ENCODE measurements at places on chromosomes 13 and 19.

DNA sequence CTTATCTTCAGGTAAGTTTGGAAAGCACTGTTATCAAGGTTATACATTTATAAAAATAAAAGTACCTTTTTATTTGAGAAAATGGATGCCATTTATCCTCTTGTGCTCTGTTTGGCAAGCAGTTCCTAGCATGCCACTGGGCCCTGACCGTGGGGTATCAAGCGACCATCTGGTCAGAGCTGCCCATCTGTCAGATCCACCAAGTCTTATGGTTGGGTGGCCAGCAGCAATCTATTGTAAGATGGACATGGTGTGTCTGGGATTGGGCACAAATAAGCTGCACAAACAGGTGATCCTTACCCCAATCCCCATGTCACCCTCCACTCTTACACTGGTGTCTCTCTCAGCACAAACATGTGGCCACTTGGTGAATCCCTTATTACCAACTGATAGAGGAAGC lies 178.5 kb downstream of the DLEU7 start:
- DNase-seq: peak; percentile 40

GRCh38 chr13:45092663-45093062 lies 27.6 kb upstream of the GTF2F2 start:
- no peak for DNase-seq

- no peak for DNase-seq
Measured at GRCh38 chr13:41231025-41231677, 32.2 kb downstream of the MTRF1 start.

DNA sequence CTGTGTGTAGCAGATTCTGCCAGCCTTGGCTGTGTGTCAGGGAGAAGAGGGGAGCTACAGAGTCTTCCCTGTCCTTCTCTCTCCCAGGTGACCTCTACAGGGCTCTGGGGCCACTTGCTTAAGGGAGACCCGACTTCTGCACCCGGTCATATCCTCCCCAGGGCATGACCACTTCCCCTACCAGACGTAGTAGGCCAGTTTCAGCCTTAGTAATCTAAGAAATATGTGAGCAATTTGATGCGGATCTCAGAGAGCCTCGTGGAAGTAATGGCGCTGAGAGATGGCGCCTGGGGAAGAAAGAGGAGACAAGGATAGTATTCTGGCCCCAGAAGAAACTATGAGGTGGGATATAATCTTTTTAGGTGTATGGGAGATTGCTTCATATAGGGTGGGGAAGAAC lies 41.9 kb downstream of the NFIX start:
- no peak for DNase-seq

GRCh38 chr13:19665427-19665859 lies 32.0 kb downstream of the MPHOSPH8 start:
- DNase-seq: peak; percentile 80

DNA sequence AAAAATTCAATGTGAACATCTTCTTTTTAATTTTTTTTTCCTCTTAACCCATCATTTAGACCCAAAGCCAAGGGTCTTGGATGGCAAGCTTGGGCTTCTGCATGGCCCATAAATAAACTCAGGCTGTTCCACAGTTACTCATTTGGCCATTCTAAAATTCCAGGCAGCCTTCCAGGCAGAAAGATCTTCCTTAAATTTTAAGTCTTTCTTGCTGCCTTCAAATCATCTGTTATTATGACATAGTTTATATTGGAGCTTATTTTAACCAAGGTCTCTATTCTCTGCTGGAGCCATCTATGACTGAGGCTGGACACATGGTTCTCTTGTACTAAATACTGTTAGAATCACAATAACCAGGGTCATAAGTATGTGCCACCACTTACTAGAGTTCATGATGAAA lies 317.3 kb upstream of the MAB21L1 start:
- no peak for DNase-seq

GRCh38 chr19:15114153-15114540 lies 6.9 kb downstream of the SYDE1 start:
- no peak for DNase-seq

GRCh38 chr13:112833551-112834257 lies 135.3 kb upstream of the MCF2L start:
- DNase-seq: no peak

- DNase-seq: no peak
Measured at GRCh38 chr13:93784191-93784590, 557.6 kb downstream of the GPC6 start.

DNA sequence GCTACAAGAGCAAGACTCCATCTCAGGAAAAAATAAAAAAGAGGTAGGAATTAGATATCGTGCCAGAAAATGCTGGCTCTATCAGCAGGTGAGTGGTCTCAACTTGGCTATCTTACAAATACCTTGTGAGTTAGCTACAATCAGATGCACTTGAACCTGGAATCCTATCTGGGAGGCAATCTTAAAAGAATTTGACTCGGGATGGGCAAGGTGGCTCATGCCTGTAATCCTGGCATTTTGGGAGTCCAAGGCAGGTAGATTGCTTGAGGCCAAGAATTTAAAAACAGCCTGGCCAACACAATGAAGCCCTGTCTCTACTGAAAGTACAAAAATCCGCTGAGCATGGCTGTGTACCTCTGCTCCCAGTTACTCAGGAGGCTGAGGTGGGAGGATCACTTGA lies 29.4 kb downstream of the NLRP2 start:
- DNase-seq: no peak

DNA sequence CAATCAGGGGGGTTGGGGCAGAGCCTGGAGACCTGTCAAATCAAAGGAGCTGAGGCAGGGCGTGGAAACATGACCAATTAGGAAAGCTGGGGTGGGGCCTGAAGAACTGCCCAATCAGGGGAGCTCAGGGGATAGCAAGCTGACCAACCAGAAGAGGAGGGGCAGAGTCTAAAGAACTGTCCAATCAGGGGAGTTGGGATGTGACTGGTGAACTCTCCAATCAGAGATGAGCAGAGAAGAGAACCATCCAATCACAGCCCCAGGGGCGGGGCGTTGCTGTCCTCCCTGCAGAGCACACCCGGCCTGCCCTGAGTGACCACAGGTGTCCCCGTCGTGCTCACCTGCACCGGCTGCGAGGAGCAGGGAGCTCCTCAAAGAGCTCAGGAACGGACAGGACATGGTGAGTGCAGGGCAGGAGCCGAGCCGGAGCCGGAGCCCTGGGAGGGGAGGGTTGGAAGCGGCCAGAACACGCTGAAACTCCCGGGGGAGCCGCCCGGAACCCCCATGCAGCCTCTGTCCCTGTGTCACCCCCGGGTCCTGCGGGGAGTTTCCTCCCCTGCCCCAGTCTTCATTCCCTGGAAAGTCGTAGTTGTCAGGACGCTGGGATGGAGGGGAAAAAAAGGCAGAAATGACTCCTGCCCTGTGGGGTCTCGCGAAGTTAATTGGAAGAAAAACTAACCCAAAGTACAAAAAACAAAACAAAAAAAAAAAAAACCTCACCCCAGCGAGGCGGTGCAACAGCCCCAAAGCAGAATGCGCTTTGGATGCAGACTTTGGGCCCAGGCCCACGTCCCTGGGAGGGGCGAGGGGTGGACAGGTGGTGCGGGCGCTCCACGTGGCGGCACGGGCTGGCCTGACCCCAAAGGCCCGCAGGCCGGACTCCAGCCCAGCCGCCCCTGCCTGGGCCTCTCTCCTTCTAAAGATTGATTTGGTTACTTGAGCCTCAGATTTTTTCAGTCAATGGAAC lies at the start of gene ZNF556:
Gene ZNF556 (plus strand): TSS at position 311 of the 967 bp plus-strand sequence. CDS start 87 bp downstream, at position 398.
- DNase-seq: peak; percentile 53

- no peak for DNase-seq
Measured at GRCh38 chr13:27523346-27524073, 73.1 kb upstream of the MTIF3 start.

DNA sequence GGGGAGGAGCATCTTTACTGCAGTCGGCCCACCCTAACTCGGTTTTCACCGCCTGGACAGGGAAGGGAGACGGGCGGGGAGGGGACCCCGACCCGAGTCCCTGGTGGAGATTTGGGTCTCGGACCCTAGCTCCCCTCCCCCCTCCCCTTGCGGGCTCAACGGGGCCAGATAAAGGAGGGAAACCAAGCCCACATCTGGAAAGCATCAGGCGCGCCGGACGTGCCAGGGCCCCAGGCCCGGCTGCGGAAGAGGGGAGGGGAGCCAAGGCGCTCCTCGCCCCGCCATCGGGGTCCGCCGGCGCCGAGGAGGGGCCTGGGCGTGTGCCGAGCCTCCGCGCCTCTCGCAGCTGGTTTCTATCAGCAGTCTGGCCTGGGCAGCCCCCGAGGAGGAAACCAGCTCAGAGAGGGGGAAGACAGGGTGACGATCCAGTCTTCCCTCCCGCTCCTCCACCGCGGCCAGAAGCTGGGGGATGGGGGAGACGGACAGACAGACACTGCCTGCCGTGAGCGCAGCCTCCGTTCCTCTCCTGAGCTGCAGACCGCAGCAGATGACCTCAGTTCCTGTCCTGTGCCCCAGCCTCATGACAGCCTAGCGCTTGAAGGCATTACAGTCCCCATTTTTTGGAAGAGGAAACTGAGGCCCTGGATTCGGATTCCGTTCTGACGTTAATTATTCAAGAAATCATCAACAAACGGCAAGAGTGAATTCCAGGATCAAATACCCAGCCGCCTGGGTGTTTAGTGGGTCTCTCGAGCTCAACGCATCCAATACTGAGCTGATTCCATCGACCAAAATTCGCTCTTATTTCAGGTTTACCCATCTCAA lies 3.6 kb upstream of the GNG8 start:
- DNase-seq: no peak

- DNase-seq: peak; percentile 16
Measured at GRCh38 chr13:53201454-53202225, 173.0 kb downstream of the OLFM4 start.

GRCh38 chr13:90552702-90553101 lies 794.8 kb upstream of the MIR17HG start:
- DNase-seq: no peak

DNA sequence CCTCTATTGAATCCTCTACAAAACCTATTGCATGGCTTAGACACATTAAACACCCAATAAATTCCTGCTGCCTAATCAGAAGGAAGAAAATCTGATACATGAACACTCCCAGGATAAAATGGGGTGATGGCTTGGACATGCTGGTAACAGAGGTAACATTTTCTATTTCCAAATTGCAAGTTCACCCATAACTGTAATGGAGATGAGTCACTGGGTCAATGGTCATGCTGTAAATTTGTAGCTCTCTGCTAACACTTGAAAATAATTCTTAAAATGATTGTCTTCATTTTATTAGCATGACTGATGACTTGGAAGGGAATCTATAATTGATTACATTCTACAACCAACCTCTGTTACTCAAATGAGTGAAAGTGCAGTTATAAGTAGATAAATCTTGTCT lies 434.1 kb downstream of the FGF14 start:
- DNase-seq: no peak

- no peak for DNase-seq
Measured at GRCh38 chr13:22090106-22090505, 419.2 kb downstream of the FGF9 start.

GRCh38 chr19:956766-957440 lies 27.2 kb upstream of the WDR18 start:
- DNase-seq: no peak

- no peak for DNase-seq
Measured at GRCh38 chr19:11457831-11458230, 22.4 kb downstream of the PRKCSH start.

- no peak for DNase-seq
Measured at GRCh38 chr13:51910508-51910907, 48.7 kb downstream of the CCDC70 start.

- no peak for DNase-seq
Measured at GRCh38 chr13:99347911-99348451, 40.8 kb upstream of the GPR183 start.

DNA sequence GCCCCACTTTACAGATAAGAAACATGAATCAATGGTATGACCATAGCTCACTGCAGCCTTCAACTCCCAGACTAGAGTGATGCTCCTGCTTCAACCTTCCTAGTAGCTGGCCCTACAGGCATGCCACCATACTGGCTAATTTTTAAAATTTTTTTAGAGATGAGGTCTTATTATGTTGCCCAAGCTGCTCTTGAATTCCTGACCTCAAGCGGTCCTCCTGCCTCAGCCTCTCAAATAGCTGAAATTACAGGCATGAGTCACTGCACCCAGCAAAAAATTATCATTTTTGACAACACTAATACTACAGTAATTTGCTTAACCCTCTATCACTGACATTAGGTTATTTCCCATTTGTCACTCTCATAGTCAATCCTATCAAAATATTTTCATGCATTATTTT lies 14.7 kb downstream of the CAB39L start:
- no peak for DNase-seq

- no peak for DNase-seq
Measured at GRCh38 chr13:106145997-106146864, 389.2 kb downstream of the EFNB2 start.

- DNase-seq: no peak
Measured at GRCh38 chr13:94312511-94313216, 166.8 kb downstream of the DCT start.

- DNase-seq: no peak
Measured at GRCh38 chr13:113428871-113429607, 24.2 kb downstream of the ADPRHL1 start.

- no peak for DNase-seq
Measured at GRCh38 chr13:84648069-84648640, 765.9 kb upstream of the SLITRK1 start.

GRCh38 chr13:49784886-49785570 lies 7.5 kb downstream of the KPNA3 start:
- DNase-seq: no peak

- DNase-seq: no peak
Measured at GRCh38 chr19:1822210-1822609, 10.1 kb upstream of the ATP8B3 start.

- peak; percentile 91 for DNase-seq
Measured at GRCh38 chr13:43835701-43836100, 43.8 kb downstream of the CCDC122 start.

GRCh38 chr13:94601446-94602431 lies at the start of gene GPR180:
Gene GPR180 (plus strand): TSS chr13:94601857. CDS start chr13:94601928, 71 bp downstream.
- peak; percentile 93 for DNase-seq

- no peak for DNase-seq
Measured at GRCh38 chr13:52812941-52813340, 35.5 kb downstream of the PCDH8 start.

GRCh38 chr19:38711726-38712153 lies 32.5 kb downstream of the CAPN12 start:
- DNase-seq: no peak

DNA sequence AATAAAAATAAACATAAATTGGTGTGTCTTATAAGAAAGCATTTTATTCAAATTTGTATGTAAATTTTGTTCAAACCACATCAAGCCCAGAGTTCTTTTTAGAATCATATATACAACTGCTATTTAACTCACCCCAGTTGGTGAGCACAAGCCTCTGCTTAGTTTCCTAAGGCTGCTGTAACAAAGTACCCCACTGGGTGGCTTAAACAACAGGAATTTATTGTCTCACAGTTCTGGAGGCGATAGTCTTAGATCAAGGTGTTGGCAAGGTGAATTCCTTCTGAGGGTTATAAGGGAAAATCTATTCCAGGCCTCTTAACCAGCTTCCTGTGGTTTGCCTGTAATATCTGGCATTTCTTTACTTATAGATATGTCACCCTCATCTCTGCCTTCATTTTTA lies 1133.5 kb downstream of the OLFM4 start:
- DNase-seq: no peak

Data from NCI-H524 treated with DMSO at 0.1 percent for 48 hours (cell line).